ENCODE measurements at places on chromosomes 16 and 17.

DNA sequence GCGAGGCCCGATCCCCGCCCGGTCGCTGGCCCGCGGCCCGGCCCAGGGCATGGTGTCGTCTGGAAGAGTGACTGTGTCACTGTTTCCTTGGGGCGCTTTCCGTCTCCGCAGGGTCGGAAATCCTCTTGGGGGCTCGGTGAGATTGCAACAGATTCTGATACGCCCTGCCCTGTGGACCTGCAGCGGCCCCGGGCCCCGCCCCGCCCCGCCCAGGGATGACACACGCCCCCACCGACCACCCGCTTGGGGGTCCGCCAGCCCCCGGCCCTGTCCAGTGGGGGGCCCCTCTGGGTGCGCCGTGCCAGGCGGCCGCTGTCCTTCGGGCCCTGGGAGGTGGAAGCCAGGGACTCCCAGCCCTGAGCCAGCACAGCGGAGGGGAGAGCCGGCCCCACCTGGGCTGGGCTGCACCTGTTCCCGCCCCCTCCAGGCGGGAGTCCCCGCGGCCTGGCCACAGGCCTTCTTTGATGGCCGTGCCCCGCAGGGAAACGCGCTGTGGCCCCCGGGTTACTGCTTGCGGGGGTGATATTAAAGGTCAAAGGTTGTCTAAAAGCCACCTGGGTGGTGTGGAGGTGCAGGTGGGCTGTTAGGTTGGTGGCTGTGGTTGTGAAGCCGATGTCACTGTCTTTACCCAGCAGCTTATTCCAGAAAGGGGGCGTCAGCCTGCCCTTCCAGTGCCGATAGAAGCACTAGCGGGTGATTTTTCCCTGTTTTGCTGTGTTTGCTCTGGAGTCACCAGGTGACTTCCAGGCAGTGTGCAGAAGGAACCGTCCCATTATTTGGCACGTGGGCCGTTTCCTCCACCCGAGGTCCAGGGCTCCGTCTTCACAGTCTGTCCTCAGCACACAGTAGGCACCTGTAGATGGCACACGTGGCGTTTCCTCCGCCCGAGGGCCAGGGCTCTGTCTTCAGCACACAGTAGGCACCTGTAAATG, 752 bp downstream of the TBC1D24 start:
- DNase-seq, result no peak

DNA sequence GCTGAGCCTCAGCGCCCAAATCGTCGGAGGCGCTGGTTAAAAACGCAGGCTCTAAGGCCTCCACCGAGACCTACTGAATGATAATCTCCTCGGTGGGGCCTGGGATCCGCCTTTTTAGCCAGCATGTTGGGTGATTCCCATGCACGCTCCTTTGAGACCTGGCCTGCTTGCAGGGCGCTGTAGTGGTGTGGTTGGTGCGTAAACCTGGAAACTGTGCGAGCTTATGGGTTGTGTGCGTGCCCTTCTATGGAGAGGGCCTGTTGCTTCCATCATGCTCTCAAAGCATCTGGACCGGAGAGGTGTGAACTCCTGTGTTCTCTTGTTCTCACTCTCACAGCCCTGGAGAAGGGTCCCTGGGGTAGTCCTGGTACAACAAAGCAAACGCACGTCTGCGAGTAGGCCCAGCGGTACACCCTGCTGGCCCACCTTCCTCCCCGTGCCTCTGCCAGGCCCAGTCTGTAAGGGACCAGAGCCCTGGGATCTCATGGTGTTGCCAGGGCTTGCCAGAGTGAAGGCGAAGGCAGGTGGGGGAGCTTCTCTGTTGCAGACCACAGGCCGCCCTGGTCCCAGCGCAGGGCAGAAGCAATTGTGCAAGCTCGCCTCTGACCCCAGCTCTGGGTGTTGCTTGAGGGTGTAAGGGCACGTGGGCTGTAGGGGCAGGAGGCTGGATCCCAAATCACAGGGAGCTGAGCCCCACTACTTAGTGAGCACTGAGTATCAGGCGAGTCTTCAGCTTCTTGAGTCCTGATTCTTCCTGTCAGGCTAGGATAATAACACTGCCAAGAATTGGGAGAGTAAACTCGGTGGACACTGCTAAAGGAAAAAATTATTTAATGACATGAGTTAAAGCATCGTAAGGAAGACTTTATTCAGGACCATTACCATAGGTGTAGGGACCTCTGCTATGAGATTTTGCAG, 879 bp upstream of the LRRC75A start:
- DNase-seq, result no peak

DNA sequence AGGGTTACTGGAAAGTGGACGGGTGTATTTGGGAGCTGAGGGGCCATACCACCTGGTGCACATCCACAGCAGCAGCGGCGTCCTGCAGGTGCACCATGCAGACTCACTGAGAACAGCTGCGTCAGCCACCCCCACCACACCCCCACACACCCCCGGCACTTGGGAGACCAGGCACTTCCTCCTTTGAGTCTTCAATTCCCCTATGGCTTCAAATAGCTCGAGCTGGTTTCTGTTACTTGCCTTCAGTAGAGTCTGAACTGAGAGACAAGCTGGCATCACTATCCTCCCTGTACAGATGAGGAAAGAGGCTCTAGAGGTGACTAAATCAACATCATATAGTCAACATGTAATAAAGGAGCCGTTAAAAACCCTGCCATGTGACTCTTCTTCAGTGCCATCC, 15.4 kb downstream of the CUEDC1 start:
- peak; percentile 86 for DNase-seq

DNA sequence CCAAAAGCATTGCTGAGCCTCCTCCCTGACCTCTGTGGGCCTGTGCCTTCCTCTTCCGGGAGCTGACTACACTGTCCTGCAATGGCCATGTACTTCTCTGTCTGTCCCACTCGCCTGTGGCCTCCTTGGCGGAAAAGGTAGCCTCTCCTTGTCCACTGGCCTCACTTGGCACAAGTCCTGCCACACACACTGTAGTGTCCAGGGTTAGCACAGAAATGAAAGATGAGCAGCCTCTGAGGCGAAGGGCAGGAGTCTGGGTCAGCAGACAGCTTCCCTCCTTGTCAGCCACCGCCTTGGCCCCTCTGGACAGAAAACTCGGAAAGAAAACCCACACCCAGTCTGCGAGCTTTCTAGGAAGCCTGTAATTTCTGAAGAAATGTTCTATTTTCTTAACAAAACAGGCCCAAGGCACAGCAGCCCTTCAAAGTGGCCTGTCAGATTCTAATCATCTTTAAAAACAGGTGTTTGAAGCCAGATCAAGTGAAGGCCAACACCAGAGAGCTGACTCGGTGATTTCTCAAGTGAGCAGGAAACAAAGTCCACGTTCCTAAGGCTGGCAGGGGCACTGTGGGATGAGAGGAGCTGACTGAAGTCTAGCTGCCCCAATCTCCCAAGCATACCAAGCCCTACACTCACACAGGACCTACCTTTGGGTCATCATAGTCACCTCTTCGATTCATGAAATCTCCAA, 67.2 kb downstream of the GTF3C1 start:
- no peak for DNase-seq

DNA sequence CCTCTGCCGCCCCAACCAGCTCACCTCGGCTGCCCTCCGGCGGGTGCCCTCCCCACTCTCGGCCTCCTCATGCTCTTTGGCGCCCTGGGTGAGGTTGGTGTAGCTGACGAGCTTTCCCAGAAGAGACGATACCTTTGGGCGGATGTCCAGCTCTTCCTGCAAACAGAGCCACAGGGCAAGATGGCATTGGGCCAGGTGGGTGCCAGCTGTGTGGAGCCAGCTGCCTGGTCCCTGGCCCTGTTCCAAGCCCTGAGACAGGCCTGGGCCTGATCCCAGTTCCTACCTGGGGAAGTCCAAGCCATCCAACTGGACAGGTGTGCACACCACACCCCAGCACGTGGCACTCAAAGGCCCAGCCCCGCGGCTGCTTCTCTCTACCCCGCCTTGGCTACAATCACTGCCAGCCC, 6.9 kb downstream of the SLC12A4 start:
- peak; percentile 95 for DNase-seq

- DNase-seq, result no peak
Measured at GRCh38 chr16:83266848-83267553, 540.8 kb upstream of the HSBP1 start.

GRCh38 chr17:49337884-49338283, 24.2 kb downstream of the ZNF652 start:
- DNase-seq, result no peak

- no peak for DNase-seq
Measured at GRCh38 chr16:87076950-87077749, 240.0 kb downstream of the C16orf95 start.

- DNase-seq, result no peak
Measured at GRCh38 chr16:67336648-67337047, 10.0 kb downstream of the LRRC36 start.

DNA sequence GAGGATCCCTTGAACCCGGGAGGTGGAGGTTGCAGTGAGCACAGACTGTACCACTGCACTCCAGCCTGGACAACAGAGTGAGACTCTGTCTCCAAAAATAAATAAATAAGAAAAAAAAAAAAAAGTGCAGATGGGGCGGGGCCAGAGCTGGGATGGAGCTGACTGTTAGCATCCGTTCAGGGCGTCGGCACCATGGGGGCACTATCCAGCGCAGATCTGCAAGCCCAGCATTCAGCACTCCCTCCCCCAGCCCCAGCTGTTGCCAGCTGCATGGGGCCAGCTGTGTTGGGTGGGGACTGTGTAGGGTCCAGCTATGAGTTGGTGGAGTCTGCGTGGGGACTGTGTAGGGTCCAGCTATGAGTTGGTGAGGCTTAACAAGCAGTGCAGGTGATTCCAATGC, 13.3 kb downstream of the GPRC5C start:
- DNase-seq, result no peak

DNA sequence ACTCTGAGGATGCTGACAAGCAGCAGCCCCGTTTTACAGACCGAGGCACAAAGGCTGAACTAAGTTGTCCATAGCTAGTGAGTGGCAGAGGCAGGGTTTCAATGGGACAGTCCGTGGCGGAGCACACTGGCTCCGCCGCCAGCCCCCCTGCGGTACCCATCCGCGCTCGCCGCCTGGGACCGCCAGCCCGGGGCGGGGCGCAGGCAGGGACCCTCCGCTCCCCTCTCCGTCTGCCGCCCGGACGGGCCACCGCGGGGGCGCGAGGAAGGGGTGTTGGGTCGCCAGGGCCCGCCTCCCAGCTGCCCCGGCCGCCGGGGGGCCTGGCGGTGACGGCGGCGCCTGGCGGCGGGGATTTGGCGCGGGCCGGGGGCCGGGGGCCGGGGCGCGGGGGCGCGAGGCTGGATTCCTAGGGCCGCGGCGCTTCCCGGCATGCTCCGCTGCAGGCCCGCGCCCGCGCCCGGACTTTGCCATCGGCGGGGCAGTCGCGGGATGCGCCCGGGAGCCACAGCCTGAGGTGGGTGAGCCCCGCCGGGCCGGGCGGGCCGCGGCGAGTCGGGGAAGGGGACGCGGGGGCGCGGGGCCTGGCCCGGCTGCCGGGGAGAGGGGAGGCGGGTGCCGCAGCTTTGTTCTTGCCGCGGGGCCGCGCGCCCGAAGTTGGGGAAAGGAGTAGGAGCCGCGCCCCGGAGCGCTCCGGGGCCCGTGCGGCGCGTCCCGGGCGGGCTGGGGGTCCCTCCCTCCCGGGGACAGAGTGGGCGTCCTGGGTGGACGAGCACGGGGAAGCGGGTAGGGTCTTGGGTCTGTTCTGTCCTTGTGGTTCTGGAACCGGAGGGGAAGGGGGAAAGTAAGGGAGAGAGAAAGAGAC, at the start of gene TMEM98:
Gene TMEM98 (plus strand): TSS at position 430 of the 862 bp plus-strand sequence. CDS start 3,376 bp downstream, outside the sequence.
- peak; percentile 21 for DNase-seq

DNA sequence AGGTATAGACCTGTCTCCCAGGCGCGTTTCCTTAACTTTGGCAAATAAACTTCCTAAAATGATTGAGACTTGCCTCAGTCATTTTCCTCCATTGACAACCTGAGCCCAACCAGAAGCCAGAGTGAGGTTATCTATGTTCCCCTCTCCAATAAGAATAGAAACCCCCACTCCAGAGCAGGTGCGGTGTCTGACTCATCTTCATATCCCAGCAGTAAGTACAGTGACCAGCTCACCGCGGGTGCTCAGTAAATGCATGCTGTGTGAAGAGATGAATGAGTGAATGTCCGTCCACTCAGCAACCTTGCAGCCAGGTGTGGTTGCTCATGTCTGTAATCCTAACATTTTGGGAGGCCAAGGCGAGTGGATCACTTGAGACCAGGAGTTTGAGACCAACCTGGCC, 19.5 kb upstream of the CD300E start:
- DNase-seq, result no peak

DNA sequence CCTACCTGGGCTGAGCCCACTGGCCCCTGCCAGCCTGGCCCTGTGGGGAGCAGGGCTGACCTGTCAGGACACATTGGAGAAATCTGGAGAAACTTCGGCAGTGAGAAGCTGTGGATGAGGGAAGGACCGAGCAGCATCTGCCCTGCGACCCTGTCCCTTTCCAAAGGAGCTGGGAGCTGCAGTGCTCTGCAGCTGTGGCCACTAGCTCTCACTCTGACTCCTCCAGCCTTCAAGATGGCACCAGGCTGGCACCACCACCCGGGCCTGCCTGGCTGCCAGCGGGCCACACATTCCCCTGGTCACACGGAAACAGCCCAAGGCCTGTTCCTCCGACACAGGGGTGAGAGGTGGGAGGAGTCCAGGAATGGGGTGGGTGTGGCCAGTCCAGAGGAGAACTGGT, 30.1 kb downstream of the CD300LG start:
- no peak for DNase-seq

DNA sequence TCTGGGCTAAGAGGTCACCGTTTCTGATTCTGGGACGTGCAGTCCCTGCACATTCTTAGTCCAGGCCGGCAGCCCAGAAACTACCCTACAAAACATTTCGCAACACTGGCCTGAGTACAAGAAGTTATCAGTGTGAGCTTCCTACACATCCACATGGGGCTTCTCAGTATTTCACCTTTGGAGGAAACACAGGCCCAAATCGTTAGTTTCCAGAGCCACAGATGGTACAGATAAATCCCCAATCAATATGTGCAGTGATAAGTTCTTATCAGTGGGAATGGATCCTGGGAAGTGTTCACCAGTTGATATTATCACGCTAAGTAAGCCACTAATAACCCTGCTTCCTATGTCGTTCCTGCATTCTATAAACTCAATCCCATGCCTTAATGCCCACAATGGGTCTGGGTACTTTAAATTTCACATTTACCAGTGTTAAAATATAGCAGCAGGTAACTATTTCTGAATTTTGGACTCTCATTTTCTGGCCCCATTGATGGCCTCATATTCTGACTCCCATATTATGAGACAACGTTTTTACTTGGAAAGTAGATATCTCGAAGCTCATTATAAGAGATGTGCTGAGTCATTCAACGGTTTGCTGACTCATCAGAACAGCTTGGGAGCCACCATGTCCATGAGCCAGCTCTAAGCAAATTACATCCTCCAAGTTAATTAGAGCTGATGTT, 370.2 kb upstream of the MAF start:
- DNase-seq, result no peak

DNA sequence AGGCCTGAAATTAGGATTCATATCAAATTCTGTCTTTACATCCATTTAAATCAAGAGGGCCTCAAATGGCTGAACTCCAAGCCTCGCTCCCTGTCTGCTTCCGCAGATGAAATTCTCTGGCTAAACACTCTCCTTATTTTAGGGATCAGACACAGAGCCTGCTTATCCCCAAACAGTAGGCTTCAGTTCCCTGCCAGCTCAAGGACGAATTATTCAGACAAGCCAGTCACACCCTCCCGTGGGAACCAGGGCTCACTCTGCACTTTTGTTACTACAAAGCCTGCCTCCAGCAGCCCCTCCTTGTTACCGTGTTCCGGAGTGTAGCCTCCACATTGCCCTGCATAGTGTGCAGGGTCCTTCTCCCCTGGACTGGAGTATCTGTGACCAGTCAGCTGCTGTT, 46.6 kb upstream of the LCMT1 start:
- no peak for DNase-seq

- no peak for DNase-seq
Measured at GRCh38 chr16:21101631-21102420, 48.8 kb downstream of the DNAH3 start.

Data from NCI-H1092 treated with DMSO at 0.1 percent for 48 hours (cell line).